ENCODE measurements at places on chromosomes 4 and X. TPM values are rescaled to one million over a fixed set of nuclear protein-coding genes. Genes with fewer than 3 reads are reported as not detected.

Gene IGFBP7
- 384 TPM for total RNA-seq

Gene ETDB
- not detected for total RNA-seq

Gene MAGEA8
- not detected for total RNA-seq

Gene TLR2
- total RNA-seq, result 9.9 TPM

Gene ATP1B4
- not detected for total RNA-seq

Gene CT83
- total RNA-seq, result not detected

Gene GPR101
- total RNA-seq, result not detected

Gene GLRA2
- not detected for total RNA-seq

Gene DDX53
- not detected for total RNA-seq

Gene KLHL4
- 0.27 TPM for total RNA-seq

Gene IL1RAPL2
- not detected for total RNA-seq

Gene STK32B
- 1.1 TPM for total RNA-seq

Gene GPR82
- total RNA-seq, result not detected

Gene FAT4
- total RNA-seq, result 0.65 TPM

Measured in hair follicular keratinocyte (primary cell).